ENCODE measurements at places on chromosomes 16 and 17. TPM values are rescaled to one million over a fixed set of nuclear protein-coding genes. Genes with fewer than 3 reads are reported as not detected.

The PERCC1 gene
- total RNA-seq = not detected

The USB1 gene
- total RNA-seq = 107 TPM

DNA sequence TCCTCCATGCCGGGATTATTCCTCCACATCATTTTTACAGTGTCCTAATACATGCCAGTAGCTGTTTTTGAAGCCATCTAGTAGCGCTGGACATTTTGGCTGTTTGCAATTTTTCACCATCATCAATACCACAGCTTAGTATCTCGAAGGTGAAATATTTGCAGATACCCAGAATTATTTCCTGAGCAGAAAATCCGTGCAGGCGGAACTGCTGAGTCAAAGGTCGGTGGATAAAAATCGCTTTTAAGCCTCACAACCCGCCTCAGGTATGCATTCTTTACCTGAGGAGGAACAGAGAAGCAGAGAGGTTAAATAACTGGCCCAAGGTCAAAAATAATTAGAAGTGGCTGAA, 584 bp upstream of the TNRC6A start:
- peaks cover 6% of the 10 kb centered on the region for H3K27me3 ChIP-seq
- H3K36me3 ChIP-seq = no peaks in the 10 kb centered on the region
- peak overlapping the region; percentile 88 for H3K4me3 ChIP-seq
- no peak for DNase-seq
- peaks cover 15% of the 10 kb centered on the region for H3K4me1 ChIP-seq

DNA sequence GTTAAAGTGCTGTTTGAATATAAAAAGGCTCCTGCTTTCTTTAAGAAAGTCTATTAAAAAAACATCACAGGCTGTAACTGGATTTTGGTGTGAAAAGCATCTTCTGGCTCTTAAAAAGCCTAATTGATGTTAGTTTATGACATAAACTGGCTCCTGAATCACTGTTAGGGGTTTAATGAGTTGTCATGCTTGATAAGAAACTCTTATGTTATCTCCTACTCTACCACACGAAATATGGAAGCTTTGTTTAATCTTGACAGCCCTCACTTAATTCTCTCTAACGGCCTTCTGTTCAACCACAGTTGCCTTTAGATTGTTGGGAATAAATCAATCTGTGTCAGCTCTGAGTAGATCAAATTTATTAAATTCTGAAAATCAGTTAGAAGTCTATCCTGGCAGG, 51.5 kb downstream of the CPPED1 start:
- H3K4me3 ChIP-seq = no peak overlapping the region
- peaks cover 2% of the 10 kb centered on the region for H3K27me3 ChIP-seq
